ENCODE measurements at places on chromosomes 3 and 15.

GRCh38 chr3:61730056-61730455, 168.7 kb downstream of the PTPRG start:
- DNase-seq, result no peak

- DNase-seq, result no peak
Observed at GRCh38 chr3:15151166-15151565, 52.2 kb upstream of the RBSN start.

DNA sequence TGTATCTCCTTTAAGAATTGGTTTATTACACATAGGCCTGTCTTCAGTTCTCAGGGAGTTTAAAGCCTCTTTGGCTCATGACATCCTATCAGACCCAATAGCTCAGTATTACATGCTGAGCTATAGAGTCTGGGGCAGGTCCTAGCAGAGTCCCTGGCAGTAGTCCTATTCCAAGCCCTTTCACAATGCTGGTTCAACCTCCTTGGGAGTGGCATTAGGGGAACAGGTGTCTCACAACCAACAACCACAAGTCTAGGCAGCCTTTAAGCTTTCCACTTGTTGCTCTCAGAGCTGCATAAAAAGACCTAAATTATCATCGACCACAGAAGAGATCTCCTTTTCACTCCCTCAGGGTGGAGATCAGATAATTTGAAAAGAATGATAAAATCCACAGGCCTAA, 22.8 kb upstream of the C2CD4B start:
- DNase-seq, result no peak

DNA sequence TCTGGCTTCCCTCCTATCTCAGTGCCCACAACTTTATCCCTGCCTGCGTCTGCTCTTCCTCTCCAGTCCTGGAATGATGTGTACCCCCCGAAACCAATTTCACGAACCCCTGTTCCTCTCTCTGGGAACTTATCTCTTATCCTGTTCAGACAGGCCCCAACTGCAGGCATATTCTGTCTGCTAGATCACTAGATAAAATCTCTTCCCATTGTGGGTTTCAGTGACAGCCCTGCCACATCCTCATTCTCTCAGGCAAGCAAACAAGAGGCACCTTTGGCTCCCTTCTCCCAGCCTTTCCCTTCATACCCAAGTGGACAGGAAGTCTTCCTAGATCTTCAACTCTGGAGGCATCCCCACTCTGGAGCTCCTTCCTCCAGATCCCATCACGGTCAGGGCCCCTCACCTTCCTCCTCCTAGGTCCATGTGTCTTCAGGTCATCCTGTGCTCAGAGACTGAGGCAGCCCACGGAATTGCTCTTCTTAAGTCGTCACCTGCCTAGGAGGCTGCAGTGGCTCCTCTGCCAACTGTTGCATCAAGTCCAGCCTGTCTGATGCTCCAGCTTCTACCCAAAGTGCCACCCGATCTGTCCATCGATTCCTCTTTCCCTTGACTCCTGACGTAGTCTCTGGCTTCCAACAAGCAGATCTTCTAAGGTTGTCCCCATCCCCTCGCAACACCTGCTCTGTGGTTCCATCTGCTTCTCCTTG, 190.8 kb downstream of the SLCO3A1 start:
- no peak for DNase-seq

GRCh38 chr3:55860049-55860721, 373.1 kb upstream of the WNT5A start:
- DNase-seq, result peak; percentile 66

GRCh38 chr3:105158286-105158685, 208.4 kb upstream of the ALCAM start:
- no peak for DNase-seq

DNA sequence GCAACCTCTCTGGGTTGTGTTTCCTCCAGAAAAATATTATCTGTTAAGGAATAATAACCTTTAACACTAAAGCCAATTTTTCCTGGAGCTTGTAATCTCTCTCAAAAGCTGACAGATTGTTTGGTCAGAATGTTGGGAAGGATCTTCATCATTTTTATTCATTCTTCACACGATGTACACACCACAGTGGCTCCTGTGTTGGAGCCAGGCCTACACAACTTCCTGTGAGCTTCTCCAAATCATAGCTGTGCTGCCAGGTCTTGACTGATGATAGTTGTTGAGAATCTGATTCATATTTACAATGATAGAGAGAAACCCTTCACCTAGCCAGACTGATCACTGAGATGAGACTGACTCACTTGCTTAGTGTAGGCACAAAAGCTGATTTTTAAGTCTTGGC, 151.0 kb upstream of the ROBO2 start:
- no peak for DNase-seq

DNA sequence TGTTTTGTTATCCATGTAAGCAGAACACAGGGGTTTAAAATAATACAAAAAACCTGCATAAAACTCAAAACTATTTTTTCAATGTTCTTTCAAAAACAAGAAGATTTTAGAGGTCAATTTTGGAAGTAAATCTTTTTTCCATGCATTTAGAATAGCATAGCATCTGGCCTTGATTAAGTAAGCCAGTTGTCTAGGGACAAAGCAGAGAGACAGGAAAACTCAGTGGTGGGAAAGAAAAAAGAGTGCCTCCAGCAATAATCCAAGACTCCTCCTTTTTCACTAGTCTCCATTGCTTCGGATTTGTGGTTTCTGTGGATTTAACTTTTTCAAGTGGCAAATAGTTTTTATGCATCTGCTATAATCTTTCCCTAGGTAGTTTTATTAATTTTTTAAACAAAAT, 88.9 kb downstream of the SUCNR1 start:
- no peak for DNase-seq

DNA sequence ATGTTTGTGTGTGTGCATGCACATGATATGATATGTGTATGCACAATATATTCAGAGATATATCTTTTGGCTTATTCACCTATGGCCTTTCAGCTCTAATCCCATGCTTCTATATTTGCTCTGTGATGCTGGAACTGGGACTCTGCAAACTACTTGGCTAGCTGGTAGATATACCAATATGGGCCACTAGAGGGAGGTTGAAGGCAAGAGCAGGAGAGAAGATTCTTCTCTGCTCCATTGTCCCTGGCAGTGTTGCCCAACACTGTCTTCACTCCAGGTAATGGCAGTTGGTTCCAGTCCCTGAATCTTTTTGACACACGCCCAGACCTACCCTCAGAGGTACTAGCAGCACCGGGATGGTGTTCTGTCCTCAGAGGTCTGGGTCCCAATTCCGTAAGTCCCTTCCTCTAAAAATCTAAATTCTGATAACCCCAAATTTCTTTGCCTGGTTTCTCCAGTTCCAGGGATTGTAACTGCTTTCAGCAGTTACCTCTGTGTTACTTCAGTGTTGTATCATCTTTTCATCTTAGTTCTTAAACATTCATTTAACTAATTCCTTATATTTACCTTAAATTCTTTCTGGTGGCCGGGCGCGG, 44.7 kb downstream of the GTPBP8 start:
- DNase-seq, result no peak

DNA sequence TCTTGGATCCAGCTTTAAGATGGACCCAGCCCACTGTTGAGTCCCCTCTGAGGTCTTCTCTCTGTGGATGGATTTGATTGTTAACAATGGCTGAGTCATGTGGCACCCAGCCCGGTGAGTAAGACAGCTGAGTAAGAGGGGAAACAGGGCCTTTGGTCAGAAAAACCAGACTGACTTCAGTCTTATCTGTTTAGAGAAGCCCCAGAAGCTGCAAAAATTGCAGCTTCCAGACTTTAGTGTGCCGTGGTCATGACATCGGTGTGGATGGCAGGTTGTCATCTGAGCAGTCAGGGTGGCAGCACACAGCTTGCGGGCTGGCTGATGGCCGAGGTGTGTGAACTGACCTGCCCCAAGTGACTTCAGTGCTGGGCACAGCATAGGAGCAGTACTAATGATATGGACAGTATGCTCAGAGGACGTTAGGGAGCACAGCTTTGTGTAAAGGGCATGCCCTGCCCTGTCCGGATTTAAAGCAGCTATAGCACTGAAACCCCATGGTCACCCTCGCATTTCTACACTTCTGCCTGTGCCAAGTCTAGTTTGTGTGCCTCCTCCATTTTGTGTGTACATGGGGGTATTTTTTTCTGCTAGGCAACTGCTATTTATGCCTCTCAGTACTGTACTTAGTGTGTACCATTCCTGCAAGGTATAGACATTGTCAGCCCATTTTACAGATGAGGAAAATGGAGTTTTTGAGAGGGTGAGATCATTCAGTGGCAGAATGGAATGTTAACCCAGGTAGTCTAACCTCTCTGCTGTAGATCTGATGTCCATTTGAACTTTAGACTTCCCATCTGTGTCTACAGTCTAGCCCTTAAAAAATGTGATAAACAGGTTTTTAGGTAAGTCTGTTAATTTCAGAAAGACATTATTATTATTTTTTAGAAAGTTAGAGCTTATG, 44.4 kb downstream of the FLNB start:
- no peak for DNase-seq
